Activated CD4-positive, alpha-beta T cell treated with anti-CD3 and anti-CD28 coated beads, Interleukin-2, amount 50 U/mL, for 48 hours (primary cell): ENCODE measurements at places on chromosomes 5 and 9.

DNA sequence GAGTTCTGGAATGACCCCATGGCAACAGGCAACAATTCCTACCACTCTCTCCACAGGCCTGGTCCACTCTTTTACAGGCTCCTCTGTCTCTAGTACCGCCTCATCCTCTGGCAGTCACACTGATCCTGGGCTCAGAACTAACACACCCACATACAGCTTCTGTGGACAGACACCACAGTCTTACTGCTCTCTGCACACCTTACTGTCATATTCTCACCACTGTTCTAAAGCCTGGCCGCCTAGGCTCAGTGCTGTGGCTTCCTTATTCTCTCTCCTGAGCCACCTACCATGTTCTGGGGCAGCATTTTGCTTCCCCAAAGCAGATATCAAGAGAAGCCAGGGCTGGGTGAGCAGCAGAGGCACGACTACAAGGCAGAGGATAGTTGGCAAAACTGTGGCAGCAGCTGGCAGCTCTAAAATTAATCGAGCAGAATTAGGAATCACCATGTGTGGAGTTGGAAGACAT, 14.8 kb downstream of the REEP5 start:
- no peak for DNase-seq

DNA sequence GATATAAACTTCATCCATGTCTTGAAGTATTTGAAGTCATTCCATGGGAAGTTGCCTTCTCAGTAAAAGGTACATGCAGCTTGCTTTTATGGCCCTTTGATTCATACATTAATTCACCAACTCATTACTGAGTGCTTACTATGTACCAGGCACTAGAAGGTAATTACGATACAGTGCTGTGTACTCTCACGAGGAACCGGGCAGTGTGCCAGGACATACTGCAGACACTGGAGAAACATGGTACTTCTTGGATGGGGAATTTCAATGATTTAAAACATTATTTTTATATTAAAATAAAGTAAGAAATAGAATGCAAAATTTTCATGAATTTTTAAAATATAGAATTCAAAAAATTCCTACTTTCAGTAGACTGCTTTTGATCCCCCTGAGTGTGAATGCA, 71.4 kb upstream of the WDR41 start:
- DNase-seq = no peak

DNA sequence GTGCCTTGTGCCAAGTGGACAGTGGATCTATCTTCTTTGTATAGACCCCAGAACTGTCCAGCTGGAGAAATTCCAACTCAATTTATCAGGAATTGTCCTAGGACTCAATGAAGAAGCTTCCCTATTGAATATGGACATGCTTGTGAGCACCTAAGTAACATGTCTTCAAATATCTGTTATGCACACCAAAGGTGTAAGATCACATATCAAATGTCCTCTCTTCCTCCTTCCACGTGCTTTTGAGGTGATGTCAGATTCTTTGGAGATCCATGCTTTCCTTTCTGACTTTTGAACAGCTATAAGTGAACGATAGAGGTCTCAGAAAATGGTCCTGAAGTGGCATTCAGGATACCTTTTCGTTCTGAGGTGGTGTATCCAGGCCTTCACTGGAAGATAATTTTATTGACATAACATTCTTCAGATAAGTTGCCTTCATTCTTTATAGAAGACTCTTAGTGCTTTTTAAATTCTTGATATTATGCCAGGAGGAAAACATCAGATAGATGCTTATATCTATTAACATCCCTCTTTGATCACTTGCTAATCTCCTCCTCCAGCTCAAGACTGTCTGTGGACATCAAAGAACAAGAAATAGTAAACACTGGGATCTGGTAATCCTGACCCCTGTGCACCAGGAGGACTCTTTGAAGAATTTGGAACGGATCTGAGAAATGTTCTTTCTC, 246.4 kb downstream of the SMARCA2 start:
- DNase-seq = no peak

GRCh38 chr9:36566813-36567221, 5.9 kb upstream of the MELK start:
- no peak for DNase-seq

GRCh38 chr5:31707329-31707728, 68.4 kb downstream of the PDZD2 start:
- no peak for DNase-seq

GRCh38 chr5:108700930-108701329, 46.8 kb upstream of the FER start:
- DNase-seq = no peak

- no peak for DNase-seq
Observed at GRCh38 chr5:18037718-18038117, 403.5 kb downstream of the TAF11L14 start.

GRCh38 chr9:21902136-21902535, 92.1 kb downstream of the CDKN2A start:
- no peak for DNase-seq

GRCh38 chr5:21199087-21199486, 1211.1 kb upstream of the CDH18 start:
- DNase-seq = no peak

DNA sequence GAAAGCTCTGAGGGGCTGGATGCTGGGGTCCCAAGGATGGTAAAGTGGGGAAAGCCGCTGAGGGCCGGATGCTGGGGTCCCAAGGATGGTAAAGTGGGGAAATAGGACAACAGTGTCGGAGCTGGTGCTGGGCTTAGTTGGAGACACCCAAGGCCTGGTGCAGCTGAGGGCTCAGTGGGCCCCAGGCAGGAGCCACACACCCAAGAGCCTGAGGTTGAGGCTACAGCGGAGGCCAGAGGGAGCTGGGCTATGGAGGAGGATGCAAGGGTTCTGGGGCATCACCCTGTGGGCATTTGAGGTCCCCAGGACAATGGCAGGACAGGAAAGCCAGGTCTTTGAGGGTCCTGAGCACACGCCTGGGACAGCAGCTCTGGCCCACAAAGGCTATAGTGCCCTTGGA, 19.1 kb upstream of the SLC9A3 start:
- no peak for DNase-seq

- no peak for DNase-seq
Observed at GRCh38 chr5:168342985-168343384, 51.5 kb downstream of the WWC1 start.
